Lung microvascular endothelial cell (primary cell): ENCODE measurements at places on chromosomes 5 and 9. TPM values are rescaled to one million over a fixed set of nuclear protein-coding genes. Genes with fewer than 3 reads are reported as not detected.

Gene GNE
- total RNA-seq, result 9.2 and 13.5 TPM in 2 replicates

Gene CAMLG
- 26.8 and 32.5 TPM in 2 replicates for total RNA-seq

DNA sequence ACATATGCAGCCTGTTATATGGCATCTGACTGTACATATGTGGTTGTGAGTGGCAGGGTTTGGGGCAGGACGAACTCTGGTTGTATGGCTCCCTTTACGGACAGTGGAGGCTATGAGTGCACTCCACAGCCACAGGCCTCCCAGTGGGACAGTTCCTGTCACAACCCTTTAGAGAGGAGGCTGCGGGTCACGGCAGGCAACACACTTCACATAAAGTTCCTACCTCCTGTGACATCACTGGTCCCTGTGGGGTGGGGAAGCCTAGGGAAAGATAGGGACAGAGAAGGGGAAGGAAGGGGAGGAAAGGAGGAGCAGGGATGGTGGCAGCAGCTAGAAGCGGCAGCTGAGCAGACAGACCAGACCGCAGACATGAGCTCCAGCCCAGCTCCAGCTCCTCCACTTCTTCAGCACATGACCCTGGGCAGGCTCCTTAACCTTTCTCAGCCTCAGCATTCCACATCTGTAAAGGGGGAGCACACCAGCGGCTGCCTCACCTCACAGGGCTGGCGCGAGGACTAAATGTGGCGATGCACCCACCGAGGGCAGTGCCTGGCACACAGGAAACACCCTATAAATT is 27.4 kb upstream of the CORO2A start:
- no peak for DNase-seq

DNA sequence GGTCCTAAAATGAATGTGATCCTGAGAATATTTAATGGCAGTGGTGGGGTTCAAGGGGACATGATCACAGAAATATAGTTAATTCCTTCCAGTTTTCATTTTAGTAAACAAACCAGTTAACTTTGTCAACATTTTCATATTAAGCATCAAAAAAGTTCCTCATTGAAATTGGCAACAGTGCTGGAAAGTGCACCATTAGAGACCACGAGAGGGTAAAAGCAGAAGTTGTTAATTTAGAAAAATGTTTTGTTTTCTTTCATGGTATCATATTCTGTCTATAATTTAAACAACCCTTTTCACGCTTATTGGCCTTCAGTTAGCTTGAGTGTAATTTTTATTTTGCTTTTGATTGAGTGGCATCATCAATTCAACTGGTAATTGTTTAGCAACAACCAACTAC is 11.9 kb downstream of the GIN1 start:
- no peak for DNase-seq

DNA sequence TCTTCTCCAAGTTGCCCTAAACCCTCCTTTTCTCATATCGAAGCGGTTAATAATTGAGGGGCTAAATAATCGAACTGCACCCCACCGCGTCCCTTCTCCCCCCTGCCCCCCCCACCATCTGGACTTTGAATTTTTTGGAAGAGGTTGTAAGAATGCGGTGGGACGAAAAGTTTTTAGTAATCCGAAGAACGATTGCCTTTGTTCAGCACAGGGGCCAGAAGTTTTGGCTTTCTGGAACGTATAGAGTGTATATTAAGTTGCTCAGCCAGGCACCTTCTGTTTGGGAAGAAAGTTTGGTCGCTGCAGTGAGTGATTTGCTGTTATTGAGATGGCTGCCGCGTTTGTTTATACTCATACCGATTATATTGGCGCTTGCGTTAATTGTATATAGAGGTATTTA is 518 bp downstream of the ERBIN start:
- peak; percentile 36 for DNase-seq

DNA sequence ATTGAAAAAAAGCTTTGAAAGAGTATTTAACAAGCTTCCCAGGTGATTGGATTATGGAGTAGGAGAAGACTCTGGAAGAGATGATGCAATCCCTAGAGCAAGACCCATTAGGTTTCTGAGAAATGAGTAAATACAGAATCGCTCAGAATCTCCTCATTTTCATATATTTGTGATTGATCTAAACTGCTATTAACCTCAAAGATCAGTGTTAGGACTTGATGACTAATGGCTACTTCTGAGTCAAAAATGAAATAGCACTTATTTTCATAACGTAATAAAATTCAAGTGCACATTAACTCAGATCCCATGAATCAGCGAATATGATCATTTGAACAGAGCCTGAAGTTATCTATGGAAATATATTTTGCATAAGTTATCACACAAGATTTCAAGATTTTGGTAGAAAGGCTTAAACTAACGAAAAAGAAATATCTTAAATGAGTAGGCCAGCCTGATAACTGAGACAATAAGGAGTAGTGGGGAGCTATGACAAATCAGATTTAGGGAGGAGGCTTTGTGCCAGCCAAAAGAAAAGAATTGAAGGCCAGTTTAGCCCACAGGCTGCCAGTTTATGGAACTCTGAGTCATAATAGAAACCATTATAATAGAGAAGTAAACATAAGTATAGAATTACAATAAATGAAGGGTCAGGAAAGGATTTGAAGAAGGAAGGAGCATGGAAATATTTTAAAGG is 106.7 kb upstream of the OSMR start:
- DNase-seq, result no peak

Gene YTHDC2
- total RNA-seq, result 25.3 and 37.1 TPM in 2 replicates

DNA sequence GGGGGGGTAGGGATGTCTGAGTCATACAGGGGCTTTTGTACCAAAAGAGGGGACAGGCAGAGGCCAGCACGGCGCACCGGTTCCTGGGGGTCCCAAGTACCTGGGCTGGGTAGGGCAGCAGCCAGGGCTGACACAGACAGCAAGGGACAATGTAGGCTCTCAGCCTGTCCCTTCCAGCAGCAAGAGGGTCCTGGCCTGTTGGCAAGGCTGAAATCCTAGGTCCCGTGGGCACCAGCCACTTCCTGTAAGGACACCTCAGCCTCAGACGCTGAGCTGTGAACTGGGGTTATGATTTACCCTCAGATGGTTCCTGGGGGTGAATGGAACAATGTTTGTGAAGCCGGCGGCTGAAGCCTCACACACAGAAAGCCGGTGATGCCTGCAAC is 41.3 kb downstream of the NACC2 start:
- no peak for DNase-seq

DNA sequence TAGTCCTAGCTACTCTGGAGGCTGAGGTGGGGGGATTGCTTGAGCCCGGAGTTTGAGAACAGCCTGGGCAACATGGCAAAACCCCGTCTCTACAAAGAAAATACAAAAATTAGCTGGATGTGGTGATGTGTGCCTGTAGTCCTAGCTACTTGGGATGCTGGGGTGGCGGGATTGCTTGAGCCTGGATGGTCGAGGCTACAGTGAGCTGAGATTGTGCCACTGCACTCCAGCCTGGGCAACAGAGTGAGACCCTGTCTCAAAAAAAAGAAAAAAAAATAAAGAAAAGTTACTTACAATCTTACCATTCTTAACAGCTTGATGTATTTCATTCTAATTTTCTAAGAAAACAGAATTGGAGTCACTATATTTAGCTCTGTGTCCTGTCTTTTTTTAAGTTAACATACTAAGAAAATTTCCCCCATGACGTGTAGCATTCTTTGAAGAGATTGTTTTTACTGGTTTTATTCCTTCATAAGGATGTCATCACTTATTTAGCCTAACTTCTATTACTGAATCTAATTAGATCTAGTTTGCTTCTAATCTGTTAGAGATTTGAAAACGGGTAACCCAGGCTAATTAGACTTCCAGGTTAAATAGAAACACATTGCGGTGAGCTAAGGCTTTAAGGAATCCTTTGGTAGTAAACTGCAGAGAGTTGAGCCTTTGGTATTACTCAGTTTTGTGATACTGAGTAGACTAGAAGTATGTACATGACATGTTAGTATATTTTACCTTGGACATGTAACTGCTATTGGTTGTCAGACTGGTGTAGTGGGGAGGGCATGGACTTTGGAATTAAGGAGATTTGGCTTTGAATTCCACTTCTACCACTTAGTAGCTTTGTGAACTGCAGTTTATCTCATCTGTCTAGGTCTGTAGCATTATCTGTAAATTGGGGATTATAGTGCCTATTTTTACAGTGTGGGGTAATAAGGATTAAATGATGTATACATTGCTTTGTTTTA is 24.0 kb downstream of the HSPA4 start:
- no peak for DNase-seq

Gene FOXD1
- 0.22 TPM in 1 of 2 replicates, not detected in the other for total RNA-seq
